A549 (cell line): ENCODE measurements at places on chromosomes 3 and 15.

DNA sequence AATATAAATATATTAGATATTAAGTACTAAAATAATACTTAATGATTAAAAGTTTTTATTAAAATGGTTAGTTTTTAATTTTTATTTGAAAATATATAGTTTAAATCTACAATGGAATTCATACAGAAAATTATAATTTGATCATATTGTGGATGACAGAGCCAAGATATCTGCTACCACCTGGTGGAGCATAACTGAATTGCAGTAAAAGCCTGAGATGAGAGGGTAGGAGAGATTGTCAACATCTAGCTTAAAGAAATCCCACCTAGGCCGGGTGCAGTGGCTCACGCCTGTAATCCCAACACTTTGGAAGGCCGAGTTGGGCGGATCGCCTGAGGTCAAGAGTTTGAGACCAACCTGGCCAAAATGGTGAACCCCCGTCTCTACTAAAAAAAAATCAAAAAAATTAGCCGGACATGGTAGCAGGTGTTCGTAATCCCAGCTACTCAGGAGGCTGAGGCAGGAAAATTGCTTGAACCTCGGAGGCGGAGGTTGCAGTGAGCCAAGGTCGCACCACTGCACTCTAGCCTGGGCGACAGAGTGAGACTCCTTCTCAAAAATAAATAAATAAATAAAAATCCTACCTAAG, 25.1 kb upstream of the CSTA start:
- DNase-seq: peak; percentile 52

- DNase-seq: peak; percentile 17
These were observed 1.1 kb downstream of the SLC35G2 start for GRCh38 chr3:136819731-136820679.

DNA sequence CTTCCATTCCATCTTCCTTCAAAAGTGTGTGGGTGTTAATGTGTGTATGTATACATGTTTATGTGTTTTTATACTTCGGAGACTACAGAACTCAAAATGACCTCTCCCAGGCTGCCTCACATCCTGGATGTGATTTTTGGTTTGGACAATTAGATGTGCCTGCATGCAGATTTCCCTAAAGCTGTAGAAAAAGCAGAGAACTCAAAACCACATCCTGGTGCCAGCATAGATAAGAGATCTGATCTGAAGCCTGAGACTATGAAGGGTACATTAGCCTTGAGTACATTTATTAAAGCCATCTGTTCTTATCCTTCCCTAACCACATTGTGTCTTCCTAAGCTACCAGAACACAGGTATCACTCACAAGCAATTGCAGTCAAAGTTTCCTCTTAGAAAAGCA, 319.4 kb upstream of the RASGRP1 start:
- DNase-seq: no peak

DNA sequence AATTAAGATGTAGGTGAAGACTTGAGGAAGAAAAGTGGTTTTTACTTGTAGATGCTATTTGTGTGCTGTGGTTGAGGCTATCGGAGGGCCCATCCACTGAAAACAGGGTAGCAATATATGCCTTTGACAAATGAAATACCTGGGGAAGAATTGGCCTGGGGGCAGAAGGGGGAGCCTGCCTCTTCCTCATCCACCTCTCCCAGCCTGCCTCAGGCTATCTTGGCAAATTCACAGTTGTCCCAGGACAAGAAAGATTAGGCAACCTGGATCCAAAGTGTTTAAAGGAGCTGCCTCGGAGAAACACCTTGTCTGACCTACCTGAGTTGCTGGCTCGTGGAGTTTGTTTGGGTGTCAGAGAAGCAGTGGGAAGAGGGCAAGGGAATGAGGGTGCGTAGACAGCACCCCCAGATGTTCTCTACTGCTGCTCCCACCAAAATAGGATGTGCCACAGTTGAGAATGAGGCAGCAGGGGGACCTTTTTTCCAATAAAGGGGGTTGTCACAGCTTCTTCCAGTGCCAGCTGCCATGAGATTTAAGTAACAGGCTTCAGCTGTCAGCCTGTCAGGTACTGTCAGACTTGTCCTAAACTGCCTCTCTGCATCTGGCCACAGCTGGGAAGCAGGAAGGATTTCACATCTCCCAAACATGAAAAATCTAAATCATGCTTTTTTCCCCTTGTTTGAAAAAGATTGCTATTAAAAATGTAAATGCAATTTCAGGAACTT, 9.2 kb downstream of the PLEKHO2 start:
- no peak for DNase-seq
